Fibroblast of gingiva (primary cell): ENCODE measurements at places on chromosomes 16 and 17.
A peak's percentile ranks its signal among the peaks of the same experiment; 100 is the strongest.

GRCh38 chr16:75922250-75922649, 196.0 kb upstream of the CPHXL start:
- no peak for DNase-seq

DNA sequence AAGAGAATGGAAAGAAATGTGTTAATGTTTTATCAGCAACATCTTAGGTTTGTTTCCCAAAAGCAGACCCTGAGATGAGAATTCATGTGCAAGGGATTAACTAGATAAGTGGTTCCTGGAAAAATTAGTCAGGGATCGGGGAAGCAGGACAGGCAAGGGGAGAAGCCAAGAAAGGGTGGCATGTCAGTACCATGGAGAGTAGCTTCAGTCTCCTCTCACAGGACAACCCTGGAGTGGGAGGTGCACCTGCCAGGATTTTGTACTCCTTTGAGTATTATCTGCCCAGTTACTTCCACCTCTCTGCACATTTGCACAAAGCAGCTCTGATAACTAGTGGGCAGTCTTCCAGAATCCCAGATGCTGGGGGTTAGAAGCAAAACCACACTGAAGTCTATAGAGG, 117.0 kb downstream of the RGS9 start:
- no peak for DNase-seq

DNA sequence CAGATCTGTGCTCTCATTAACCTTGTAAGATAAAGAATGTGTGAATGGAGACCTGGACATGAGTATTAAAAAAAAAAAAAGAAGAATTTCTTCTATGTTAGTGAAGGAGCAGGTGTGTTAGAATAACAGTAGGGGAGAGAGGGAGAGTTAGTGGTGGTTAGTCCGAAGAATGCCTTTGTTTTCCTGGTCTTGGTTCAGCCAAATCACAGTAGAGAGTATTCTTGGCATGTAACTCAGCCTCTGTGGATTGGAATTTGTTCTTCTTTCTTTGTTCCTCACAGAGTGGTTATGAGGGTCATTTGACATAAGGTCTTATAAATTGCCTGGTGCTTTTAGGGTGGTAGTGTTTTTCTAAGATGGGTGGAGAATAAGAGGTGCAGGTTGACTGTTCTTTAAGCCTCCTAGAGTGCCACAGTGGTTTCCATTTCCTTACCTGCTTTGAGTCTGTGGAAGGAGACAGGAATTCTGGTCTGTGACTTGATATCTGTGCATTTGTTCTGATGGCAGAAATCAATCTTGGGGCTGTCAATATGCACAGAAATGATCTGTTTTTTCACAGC, 17.6 kb downstream of the NUP93 start:
- DNase-seq = no peak

- DNase-seq = no peak
Measured at GRCh38 chr17:43359469-43360110, 39.2 kb upstream of the ARL4D start.

GRCh38 chr17:28290703-28291102, 28.3 kb upstream of the TMEM97 start:
- DNase-seq = peak; percentile 3

- no peak for DNase-seq
Measured at GRCh38 chr17:57206928-57207327, 49.4 kb upstream of the MSI2 start.

DNA sequence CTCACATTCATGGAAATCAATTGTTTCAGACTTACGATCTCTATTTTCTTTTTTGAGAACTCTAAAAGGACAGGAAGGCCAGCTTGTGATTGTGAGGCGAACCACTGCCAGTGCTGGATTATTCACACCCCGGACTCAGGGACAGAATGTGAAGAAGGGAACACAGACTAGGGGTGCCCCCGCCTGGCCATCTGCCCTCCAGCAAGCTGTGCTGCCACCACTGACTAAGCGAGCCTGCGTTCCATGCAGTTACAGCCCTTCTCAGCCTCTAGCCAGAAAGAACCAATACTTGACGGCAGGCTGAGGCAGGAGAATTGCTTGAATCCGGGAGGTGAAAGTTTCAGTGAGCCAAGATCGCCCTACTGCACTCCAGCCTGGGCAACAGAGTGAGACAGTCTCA, 2.8 kb downstream of the HAGH start:
- peak; percentile 11 for DNase-seq

DNA sequence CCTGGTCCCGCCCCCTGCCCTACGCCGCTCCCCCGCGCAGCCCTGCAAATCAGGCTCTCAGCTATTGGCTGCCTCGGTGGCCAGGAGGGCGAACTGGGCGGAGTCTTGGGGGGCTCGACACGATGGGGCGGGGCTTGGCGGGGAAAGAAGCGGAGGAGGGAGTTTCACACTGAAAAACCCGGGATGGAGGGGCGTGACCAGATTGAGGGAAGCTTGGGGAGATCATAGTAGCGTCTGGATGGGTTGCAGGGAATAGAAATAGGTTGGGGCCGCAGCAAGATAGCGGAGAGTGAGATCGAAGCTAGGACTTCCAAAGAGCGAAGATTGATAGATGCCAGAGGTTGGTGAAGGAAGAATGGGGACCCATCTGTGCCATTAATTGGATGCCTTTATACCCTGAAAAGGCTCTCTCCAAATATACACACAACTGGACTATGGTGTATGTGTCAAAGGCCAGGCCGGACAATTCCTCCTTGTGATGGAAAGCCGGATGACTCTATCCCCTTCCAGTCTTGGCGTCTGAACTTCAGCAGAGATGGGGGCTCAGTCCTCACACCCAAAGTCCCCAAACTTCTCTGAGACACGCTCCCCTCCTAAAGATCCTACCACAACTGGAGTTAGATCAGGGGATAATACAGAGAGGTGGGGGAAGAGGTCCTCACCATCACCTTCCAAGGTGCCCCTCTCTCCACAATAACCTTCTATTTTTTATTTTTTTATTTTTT, 376 bp upstream of the STAC2 start:
- DNase-seq = no peak

DNA sequence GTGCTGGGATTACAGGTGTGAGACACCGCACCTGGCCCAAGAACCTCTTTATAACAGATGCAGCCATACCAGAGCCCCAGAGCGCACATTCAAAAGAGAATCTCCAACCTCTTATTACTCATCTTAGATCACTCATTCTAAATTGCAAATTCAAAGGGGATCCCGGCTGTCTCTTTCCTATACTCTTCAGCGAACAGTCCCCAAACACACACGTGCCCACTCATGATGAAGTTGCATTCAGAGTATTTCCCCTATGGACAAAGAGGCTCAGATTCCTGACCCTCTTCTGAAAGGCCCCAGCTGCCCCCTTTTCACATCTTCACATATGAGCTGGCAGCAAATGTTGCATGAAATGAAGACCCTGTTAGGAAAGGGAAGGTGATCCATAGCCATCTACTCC, 22.5 kb upstream of the ABR start:
- DNase-seq = no peak

- peak; percentile 63 for DNase-seq
Measured at GRCh38 chr17:72118335-72119076, 2.3 kb upstream of the SOX9 start.

GRCh38 chr16:29900888-29901606, 759 bp downstream of the ASPHD1 start:
- DNase-seq = no peak

DNA sequence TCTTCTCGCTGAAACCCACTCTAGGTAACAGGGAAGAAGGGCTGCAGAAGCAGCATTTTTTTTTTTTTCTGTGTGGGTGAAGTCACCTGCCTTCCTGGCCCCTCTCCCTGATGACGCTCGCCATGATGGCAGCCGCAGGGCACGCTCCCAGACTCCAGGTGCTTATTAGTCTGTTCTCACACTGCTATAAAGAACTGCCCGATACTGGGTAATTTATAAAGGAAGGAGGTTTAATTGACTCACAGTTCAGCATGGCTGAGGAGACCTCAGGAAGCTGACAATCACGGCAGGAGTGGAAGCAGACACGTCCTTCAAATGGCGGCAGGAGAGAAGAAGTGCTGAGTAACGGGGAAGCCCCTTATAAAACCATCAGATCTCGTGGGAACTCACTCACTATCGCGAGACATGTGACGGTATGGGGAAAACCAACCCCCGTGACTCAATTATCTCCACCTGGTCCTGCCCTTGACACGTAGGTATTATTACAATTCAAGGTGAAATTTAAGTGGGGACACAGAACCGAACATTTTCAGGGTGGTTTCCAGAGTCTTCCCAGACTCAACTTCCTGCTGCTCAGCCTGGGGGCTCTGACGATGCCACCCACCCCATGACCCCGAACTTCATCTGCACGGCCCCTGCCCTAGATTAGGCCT, 34.9 kb upstream of the NLRP1 start:
- no peak for DNase-seq

GRCh38 chr16:8620535-8620934, 963 bp upstream of the METTL22 start:
- no peak for DNase-seq

DNA sequence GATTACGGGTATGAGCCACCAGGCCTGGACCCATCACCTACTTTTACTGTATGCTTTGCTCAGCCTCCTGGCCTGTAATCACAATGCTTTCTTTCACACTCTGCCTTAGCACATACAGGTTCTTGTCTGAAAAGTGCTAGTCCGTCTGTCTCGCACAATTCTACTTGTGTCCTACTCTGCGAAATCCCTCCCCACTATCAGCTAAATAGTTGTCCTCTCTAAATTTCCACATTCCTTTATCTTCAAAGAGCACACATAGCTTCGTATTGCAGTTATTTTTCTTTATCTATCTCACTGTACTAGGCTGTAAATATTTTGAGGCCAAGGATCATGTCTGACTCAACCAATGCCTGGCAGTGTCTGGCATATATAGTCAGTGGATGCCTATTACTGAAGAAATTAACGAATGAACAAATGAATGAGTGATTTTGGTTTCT, 38.5 kb upstream of the ETV4 start:
- DNase-seq = no peak

- no peak for DNase-seq
Measured at GRCh38 chr16:4309102-4309832, 6.6 kb upstream of the GLIS2 start.

GRCh38 chr17:8894673-8895578, 27.5 kb upstream of the PIK3R6 start:
- peak; percentile 53 for DNase-seq

DNA sequence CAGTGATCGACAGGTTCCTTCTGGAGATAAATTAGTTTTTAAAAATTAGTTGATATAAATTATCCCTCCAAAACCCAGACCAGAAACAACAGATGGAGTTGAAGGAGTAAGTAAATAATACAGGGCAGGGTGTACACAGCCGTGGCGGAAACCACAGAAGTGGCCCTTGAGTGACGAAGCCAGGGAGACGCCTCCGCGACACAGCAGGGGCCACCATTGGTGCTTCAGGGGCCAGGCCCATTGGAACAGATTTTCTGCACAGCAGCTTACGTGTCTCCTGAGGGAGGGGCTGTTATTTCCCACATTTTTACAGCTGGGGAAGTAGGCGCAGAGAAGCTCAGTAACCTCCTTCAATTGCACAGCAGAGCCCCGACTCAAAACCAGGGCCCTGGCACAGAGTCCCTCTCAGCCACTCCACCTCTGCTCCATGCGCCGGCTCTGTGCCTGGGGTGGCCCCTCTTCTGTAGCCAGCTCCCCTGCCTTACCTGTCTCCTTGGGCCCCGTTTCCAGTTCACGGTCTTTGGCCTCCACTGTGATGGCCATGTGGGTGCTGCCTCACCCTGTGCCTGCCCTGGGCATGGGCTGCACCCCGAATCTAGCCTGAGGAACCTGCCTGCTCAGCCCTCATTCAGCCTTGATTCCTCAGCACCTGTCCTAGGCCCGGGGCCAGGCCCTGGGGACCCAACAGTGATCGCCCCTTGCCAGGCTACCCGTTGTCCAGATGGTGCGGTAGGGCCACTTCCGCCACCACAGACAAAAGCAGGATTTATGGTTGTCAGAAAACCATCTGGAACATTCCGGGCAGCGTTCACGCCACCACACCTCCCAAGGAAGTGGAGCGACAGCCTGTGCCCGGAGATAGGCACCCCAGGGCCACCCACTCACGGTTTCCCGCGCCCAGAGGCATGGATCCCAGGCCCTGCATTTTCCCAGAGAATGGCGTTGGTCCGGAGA, 128.5 kb upstream of the GSE1 start:
- no peak for DNase-seq

GRCh38 chr17:55463600-55463999, 42.0 kb upstream of the MMD start:
- no peak for DNase-seq

DNA sequence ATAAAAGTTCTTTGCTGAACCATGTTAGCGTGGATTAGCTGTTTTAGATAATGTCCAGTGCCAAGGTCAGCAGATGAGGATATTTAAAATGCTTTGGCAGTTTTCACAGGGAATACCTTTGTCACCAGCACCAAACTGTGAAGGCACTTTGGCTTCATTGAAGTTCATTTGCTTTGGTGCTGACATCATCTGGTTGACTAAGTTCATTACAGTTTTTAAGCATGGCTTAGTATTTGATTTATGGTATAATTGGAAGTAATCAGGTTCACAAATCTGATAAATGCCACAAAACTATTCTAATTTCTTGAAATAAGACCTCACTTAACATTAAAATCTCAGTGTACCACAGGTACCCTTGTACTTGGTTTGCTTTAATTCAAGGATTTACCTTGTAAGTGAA, 4.3 kb downstream of the GID4 start:
- DNase-seq = no peak

- no peak for DNase-seq
Measured at GRCh38 chr17:58391302-58391984, 25.9 kb downstream of the RNF43 start.

DNA sequence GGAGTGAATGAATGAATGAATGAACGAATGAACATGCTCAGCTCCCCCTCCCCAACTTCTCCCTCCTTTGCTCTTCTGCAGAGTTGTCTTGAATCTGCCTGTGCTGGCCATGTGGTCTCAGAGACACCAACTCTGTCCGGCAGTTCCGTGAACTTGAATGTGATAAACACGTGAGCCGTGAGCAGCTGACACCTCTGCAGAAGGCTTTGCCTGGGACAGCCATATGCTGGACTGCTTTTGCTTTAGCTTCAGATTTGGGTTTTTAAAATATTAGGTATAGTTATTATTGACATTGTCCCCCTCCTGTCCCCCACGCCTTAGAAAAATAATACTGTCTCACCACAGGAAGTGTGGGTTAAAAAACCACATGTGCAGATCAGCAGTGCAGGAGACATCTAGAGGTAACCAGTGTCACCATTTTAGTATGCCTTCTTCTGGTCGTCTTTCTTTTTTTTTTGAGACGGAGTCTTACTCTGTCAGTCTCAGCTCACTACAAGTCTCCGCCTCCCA, 83.8 kb downstream of the ABCC1 start:
- DNase-seq = no peak

- no peak for DNase-seq
Measured at GRCh38 chr17:42313389-42313772, 25.1 kb downstream of the STAT5A start.
